ENCODE measurements at places on chromosomes 5 and 9.
A peak's percentile ranks its signal among the peaks of the same experiment; 100 is the strongest.

- DNase-seq: peak; percentile 37
Measured at GRCh38 chr5:35182910-35183535, 47.3 kb downstream of the PRLR start.

- DNase-seq: no peak
Measured at GRCh38 chr5:92470770-92471169, 1087.7 kb upstream of the ARRDC3 start.

DNA sequence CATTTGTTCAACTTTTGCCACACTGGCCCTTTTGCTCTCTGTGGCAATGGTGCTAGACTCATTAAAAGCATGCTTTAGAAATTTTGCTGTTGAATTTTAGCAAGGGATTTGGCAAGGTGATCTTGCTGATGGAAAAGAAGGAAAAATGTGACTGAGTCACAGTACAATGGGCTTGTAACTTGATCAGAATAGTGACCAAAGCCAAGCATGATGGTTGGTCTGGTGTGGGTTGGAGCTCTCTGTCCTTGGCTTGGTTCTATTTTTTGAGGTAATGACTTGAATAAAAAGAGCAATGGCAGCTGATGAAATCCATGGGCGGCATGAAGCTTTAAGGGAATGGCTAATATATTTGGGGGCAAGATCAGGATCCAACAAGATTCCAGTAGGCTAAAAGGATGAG is 114.4 kb upstream of the ZNF366 start:
- DNase-seq: no peak

DNA sequence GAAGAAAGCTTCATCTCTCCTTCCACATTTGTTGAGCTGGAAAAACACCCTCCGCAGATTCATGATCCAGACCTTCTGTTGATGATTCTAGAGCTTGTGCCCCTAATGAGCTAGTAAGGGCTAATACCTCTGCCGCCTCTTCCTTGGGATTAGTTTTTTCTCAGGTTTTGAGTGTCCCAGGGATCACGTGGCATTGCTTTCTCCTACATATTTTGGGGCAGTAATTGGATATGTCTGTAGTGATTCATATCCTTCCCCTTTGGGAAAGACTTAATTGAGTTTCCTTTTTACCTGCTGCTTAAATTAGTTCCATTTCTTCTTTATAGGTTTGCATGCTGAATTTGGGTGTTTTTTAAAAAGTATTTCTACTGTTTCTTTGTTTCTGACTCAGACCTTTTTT is 143.9 kb downstream of the GOLPH3 start:
- no peak for DNase-seq

DNA sequence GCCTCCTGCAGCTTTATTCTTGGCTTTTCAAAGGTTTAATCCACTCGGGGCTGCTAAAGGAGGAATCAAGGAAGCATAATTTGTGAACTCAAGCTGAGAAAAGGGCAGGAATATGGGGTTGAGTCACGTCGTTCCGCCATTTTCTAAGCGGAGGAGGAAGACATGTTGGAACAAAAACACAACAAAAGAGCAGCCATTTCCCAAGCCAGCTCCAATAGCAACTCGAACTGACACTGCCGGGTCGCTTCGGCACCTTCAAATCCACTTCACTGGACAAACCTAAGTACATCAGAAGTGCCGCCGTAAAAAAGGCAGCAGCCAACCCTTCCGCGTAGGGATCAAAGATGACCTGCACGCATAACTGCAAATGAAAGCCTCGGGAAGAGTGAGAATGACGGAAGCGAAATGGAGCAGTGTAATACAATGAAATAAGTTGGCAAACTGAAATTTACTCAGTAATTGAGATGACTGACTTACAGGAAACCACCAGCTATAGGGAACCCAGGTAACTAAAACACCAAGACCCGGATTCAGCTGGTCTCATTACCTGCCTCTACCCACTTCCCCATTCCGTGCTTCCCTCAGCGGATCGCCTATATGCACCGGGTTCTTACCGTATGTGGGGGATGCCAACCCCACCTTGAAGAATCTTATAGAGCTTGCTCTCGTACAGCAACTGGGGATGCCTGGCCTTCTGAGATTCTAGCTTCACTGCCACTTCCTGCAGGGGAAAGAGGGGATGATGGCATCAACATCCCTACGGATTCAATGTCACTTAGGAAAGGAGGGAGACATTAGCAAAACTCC is 1.6 kb downstream of the CSNK1A1 start:
- no peak for DNase-seq

- DNase-seq: no peak
Measured at GRCh38 chr9:121478816-121479676, 20.6 kb downstream of the GGTA1 start.

- DNase-seq: no peak
Measured at GRCh38 chr9:108724652-108725051, 131.1 kb downstream of the ACTL7B start.

- no peak for DNase-seq
Measured at GRCh38 chr5:81450940-81451339, 57.0 kb upstream of the ACOT12 start.

DNA sequence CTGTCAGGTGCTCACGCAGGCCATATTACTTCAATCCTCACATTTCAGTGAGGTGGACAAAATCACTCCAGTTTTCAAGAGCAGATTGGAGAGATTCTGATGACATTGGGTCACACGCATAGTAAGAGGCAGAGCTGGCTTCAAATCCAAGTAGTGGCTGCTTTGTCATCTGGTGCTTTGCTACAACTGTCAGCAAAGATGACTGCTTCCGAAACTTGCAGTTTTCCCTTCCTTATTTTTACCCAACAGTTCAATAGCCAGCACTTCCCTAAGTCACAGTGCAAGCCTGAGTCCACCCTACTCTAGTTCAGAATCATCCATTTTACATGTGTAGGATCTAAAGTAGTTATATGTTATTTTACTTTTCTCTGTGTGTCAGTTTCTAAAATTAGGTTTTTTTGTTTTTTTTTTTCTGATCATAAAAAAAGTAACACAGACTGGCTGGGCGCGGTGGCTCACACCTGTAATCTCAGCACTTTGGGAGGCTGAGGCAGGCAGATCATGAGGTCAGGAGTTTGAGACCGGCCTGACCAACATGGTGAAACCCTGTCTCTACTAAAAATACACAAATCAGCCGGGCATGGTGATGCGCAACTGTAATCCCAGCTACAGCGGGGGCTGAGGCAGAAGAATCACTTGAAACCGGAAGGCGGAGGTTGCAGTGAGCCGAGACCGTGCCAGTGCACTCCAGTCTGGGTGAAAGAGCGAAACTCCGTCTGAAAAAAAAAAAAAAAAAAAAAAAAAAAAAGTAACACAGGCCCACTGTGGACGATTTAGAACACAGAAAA is 49.6 kb downstream of the ANKDD1B start:
- DNase-seq: no peak

DNA sequence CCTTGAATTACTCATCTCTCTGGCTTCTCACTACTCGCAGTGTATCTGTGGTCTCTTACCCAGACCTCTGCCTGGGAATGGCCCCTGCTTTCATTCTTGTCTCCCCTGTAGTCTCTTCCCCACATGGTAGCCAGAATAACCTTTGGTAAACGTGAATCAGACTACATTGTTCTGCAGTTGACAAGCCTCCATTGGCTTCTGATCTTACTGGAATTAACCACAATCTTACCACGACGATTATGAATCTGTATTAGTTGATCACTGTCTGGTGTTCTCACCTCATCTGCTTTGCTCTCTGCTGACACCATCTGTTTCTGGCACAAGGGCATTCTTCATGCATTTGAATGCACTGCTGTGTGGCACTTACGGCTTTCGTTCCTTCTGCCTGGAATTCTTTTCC is 781.2 kb downstream of the MTRR start:
- no peak for DNase-seq
